ENCODE measurements at places on chromosomes 1 and 21.
A peak's percentile ranks its signal among the peaks of the same experiment; 100 is the strongest.

DNA sequence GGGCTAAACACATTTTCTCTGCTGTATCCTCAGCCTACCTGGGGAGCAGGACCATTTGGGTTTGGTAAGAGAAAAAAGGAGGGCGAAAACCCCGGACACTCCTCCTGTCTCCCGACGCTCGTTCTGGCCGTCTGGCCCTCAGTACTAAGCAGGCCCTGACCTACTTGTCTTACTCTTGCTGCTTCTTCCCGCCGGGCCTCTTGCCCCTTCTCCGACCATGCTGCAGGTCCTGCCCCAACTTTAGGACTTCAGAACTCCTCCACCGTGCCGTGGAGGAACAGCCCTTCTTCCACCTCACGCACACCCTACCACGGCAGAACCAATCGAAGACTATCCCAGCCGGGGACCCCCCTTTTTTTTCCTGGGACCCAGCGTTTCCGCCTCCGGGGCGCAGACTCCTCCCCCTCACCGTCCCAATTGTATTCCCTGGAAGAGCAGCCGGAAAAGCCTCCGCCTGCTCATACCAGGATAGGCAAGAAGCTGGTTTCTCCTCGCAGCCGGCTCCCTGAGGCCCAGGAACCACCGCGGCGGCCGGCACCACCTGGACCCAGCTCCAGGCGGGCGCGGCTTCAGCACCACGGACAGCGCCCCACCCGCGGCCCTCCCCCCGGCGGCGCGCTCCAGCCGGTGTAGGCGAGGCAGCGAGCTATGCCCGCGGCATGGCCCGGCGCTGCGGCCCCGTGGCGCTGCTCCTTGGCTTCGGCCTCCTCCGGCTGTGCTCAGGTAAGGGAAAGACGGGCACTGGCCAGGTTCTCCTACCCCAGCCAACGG is at the start of gene CHRNB2:
Gene CHRNB2, plus strand, starts transcription at position 393 of the 771 bp plus-strand sequence. Its CDS starts 267 bp downstream, at position 660.
- peak; percentile 76 for DNase-seq

- no peak for DNase-seq
Observed at GRCh38 chr1:62159940-62160348, 34.7 kb upstream of the L1TD1 start.

DNA sequence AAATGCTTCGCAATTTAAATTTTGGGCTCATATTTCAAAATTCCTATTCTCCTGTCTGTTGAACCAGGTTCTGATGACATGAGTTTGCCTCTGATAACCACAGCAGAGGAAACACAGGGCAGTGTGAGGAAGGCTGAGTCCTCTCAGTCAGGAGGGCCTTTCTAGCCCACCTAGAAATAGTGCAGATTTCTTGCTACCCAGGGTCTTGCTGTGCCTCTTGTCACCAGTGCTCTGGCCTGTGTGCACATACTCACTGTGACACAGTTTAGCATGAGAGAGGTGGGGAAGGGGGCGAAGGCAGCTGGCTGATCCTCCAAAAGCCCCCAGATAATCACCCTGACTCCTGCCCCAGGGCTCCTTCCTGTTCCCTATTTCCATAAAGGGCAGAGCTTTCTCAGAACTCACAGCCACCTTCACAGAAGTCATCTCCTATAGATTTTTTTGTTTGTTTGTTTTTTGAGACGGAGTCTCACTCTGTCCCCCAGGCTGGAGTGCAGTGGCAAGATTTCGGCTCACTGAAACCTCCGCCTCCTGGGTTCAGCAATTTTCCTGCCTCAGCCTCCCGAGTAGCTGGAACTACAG is 23.7 kb downstream of the ERRFI1 start:
- DNase-seq, result no peak

GRCh38 chr1:240109130-240109529 is 17.4 kb downstream of the FMN2 start:
- no peak for DNase-seq

DNA sequence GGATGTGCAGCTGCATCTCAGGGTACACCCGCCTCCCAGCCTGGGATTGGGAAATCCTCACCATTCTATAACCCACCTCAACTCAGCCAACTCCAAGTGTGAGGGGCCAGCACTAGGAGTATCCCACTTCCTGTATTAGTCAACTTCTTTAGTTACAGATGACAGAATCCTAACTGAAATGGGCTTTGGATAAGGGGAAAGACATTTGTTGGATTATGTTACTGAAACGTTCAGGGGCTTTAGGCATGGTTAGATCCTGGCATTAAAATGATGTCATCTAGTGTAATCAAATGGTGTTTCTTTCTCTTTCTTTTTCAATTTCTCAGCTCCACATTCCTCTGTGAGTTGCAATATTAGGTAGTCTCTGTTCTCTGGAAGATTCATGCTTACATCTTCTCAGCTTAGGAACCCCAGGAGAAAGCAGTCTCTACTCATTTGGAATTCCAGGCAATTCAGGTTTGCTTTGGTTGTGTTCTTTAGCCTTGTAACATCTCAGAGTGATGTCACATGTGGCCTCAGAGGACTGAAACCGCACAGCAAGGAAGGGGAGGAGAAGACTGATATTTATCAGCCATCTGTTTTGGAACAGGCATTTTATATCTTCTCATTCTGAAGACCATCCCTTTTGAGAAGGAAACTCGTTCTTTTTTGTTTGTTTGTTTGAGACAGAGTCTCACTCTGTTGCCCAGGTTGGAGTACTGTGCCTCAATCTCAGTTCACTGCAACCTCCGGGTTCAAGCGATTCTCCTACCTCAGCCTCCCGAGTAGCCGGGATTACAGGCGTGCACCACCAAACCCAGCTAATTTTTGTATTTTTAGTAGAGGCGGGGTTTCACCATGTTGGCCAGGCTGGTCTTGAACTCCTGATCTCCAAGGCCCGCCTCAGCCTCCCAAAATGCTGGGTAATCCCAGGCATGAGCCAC is 18.9 kb upstream of the TMEM54 start:
- no peak for DNase-seq

DNA sequence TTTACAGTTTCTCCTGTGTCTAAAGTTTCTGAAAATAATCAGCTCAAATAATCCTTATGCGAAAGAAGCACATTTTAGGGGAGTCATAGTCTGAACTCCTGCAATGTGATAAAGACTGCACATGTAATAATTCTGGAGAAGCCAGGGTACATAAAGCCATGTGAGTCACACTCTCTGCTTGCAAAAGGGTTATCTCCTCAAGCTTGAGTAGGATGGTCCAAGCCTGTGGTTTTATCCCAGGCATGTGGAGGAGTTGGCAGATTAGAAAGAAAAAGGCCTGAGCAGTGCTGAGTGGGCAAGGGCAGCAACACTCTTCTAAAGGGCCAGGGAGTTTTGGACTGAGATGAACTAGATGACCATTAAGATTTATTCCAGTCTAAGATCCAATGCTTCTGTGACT is 220.4 kb downstream of the RHOU start:
- no peak for DNase-seq

DNA sequence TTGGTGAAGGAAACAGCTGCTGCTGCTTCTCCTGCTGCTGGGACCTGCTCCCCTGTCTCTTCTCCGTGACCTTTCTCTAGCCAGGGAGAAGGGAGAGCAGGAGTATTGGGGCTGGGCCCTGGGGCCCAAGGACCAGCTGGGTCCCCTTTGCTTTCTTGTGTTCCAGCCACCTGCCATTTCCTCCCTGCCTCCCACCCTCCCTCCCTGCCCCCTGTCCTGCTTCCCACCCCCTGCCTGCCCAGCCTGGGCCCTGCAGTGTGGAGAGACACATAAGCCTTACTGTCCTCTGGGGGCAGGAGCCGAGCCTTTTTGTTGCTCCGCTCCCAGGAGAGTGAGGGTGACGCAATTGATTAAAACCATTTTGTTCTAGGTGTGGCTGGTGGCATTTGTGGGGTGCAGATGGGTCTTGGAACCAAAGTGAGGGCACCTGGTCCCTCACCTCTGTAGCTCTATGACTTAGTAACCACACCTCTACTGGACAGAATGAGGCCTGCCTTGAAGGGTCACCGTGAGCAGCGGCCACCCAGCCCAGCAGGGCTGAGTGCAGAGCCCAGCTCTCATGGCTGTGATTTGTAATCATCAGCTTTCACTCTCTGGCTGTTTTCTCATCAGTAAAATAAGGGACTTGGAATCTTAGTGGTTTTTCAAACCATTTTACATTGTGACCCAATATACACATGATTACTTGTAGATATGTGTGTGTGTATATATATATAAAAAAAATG is 13.9 kb upstream of the TMEM222 start:
- no peak for DNase-seq
